ENCODE measurements at places on chromosomes 2 and 18.

- DNase-seq: no peak
These were observed 213.6 kb downstream of the ZRANB3 start for GRCh38 chr2:135317375-135317774.

- DNase-seq: no peak
These were observed 3.0 kb downstream of the KLHL41 start for GRCh38 chr2:169512525-169512924.

- no peak for DNase-seq
These were observed 102.3 kb upstream of the OSR1 start for GRCh38 chr2:19460761-19461160.

- no peak for DNase-seq
These were observed 2.1 kb downstream of the EML6 start for GRCh38 chr2:54725343-54726099.

DNA sequence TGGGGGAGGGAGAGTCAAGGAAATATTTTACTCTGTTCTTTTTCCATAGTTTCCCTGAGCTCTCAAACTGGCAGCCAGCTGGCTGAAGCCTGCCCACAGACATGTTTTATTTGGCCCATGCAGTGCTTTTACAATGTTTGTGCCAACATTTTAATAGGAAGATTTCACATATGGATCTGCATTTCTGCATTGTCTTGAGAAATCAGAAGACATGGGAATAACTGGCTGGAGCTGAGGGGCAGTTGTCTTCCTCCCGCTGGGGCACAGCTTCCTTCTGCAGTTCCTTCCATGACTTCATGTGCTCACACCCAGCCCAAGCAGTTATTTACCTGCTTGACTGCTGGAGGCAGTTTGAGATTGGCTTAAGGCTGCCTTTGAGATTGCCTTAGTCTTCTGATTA, 74.4 kb downstream of the PLCL1 start:
- no peak for DNase-seq

DNA sequence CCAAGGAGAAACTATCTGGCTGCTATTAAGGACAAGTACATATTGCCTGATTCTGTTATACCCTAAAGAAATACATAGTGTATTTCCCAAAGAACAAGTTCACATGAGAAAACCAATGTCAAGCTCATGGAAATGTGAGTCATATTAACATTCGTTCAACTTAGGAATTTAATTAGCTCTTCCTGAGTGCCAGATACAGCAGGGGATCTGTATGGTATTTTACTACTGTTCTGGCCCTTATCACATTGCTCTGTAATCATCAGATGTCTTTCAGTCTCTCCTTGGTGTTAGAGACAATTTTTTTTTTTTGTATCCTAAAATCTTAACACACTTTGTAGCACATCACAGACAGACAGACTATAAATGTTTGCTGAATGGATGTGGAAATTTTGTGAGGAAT, 395.0 kb upstream of the CRIM1 start:
- DNase-seq: no peak

GRCh38 chr2:54482715-54483114, 26.6 kb downstream of the SPTBN1 start:
- DNase-seq: no peak

All from stimulated activated CD4-positive, alpha-beta T cell treated with anti-CD3 and anti-CD28 coated beads, Interleukin-12 subunit alpha, Interleukin-12 subunit beta, amount 100 ng/mL, for 24 hours (primary cell).